ENCODE measurements at places on chromosomes 7 and 10.

GRCh38 chr10:78691301-78692030 lies 377.3 kb upstream of the ZMIZ1 start:
- DNase-seq = no peak

- DNase-seq = no peak
Observed at GRCh38 chr10:28147706-28148105, 148.8 kb upstream of the ODAD2 start.

GRCh38 chr10:34717429-34717828 lies 97.7 kb downstream of the PARD3 start:
- DNase-seq = no peak

GRCh38 chr7:156496363-156496769 lies 144.2 kb upstream of the RNF32 start:
- no peak for DNase-seq

- DNase-seq = no peak
Observed at GRCh38 chr7:136342251-136342650, 365.1 kb upstream of the MTPN start.

DNA sequence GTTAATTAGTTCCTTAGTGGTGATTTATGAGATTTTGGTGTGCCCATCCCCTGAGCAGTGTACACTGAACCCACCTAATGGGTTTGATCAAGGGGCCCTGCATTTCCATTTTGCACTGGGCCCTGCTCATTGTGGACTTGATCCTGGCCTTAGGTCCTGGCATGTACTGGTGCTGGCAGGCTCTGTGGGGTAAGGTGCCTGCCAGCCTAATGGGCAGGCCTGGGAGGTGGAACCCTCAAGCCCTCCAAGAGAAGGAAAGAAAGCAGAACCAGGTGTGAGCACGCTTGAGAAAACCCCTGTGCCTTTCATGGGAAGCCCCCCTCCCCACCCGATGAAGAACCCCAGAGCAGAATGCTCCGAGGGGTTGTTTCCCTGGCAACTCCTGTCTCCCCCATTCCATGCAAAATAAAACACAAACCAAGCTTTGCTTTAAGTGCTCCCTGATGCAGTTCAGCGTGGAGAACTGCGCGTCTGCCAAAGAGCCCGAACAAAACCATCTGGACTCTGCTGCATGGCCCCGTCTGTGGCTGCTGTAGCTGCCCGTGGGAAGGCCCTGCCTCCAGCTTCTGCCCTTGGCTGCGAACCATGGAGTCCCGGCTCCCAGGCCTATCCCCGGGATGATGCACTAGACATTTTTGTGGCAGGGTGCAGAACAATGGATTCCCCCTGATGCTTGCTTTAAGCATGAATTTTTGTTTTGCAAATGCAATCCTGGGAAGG lies 123.3 kb downstream of the PRPF18 start:
- DNase-seq = no peak

- no peak for DNase-seq
Observed at GRCh38 chr10:110447886-110448285, 49.8 kb upstream of the DUSP5 start.

DNA sequence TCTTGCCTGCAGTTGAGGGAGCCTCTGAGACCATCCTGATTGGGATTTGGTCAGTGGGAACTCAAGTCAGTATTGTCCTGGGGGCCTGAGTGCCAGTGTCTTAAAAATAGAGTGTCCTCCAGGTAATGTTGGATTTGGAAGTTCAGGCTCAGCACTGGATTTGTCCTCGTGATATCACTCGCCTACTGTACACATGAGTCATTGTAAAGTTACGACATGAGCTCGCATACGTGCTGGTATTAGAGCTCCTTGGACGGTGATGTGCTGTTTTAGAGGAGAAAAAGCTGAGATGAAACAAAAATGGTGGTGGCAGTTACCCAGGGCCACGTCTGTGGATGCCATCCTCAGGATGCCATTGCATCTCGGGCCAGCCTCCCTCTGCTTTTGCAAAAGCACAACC lies 78.2 kb downstream of the MGMT start:
- DNase-seq = no peak

GRCh38 chr10:58300676-58301075 lies 31.7 kb downstream of the CISD1 start:
- DNase-seq = no peak
